ENCODE measurements at places on chromosomes 13 and 19. TPM values are rescaled to one million over a fixed set of nuclear protein-coding genes. Genes with fewer than 3 reads are reported as not detected.

FGF14 gene
- total RNA-seq: not detected

SHISA2 gene
- total RNA-seq: 0.17 TPM

NLRP9 gene
- total RNA-seq: not detected

KLK14 gene
- total RNA-seq: 0.61 TPM

ZNF880 gene
- total RNA-seq: 8.3 TPM

PLIN4 gene
- not detected for total RNA-seq

PABPC3 gene
- total RNA-seq: 1.3 TPM

UBE2L5 gene
- total RNA-seq: not detected

F10 gene
- total RNA-seq: not detected

OR7E24 gene
- not detected for total RNA-seq

PSG5 gene
- not detected for total RNA-seq

MYO9B gene
- total RNA-seq: 100 TPM

KIR3DL2 gene
- 0.27 TPM for total RNA-seq

KL gene
- 0.12 TPM for total RNA-seq

All from activated CD4-positive, alpha-beta memory T cell treated with anti-CD3 and anti-CD28 coated beads for 36 hours (primary cell).